ENCODE measurements at places on chromosomes 12 and 14.

GRCh38 chr14:77559381-77559780, 57.1 kb downstream of the SPTLC2 start:
- H3K36me3 ChIP-seq = peaks cover 19% of the 10 kb centered on the region
- no peaks in the 10 kb centered on the region for H3K4me1 ChIP-seq
- no peak overlapping the region for H3K4me3 ChIP-seq
- no peak overlapping the region for H3K27ac ChIP-seq

DNA sequence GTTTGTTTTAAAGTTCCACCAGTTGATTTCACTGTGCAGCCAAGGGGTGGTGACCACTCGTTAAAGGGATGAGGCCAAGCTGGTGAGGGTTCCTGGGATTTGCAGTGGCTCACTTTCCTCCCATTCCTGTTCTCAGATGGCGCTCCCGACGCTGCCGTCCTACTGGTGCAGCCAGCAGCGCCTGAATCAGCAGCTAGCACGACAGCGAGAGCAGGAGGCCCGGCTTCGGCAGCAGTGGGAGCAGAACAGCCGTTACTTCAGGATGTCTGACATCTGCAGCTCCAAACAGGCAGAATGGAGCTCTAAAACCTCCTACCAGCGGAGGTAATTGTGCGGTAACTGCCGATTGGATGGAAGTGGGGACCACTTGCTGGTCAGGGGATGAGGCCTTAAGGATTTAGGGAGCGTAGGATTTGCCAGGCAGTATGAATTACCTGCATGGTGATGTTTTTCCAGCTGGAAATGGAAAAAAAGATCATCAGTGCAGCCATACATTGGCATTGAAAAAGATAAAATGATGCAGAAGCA, 2.9 kb downstream of the TCHP start:
- H3K27ac ChIP-seq = no peak overlapping the region
- H3K4me1 ChIP-seq = peaks cover 2% of the 10 kb centered on the region
- DNase-seq = no peak
- no peak overlapping the region for H3K4me3 ChIP-seq

GRCh38 chr14:58718226-58719205, 80.8 kb downstream of the DACT1 start:
- H3K36me3 ChIP-seq = no peaks in the 10 kb centered on the region
- H3K27ac ChIP-seq = no peak overlapping the region
- DNase-seq = no peak
- no peaks in the 10 kb centered on the region for H3K4me1 ChIP-seq

- no peaks in the 10 kb centered on the region for H3K4me1 ChIP-seq
- H3K27me3 ChIP-seq = no peaks in the 10 kb centered on the region
- H3K4me3 ChIP-seq = no peak overlapping the region
- H3K27ac ChIP-seq = no peak overlapping the region
These were observed 122.5 kb downstream of the IPO8 start for GRCh38 chr12:30573145-30573544.

DNA sequence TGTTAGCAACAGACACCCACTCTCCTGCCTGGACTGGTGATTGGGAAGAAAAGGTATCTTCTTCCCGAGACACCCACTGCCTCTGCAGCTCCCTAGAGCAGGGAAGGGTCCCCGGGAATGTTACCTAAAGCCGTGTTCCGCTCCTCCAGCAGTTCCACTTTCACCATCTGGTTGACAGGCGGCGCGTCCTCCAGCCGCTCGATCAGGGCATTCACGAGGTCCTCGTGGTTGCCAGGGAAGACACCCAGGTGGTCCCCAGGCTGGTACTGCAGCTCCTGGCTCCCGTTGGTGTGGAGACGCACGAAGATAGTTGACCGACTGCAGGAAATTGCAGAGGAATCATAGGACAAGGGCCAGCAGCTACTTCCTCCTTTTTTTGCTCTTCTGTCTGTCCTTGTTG, 44.2 kb upstream of the FBXO21 start:
- no peaks in the 10 kb centered on the region for H3K4me1 ChIP-seq
- H3K27ac ChIP-seq = no peak overlapping the region
- H3K4me3 ChIP-seq = no peak overlapping the region
- no peak for DNase-seq
- no peaks in the 10 kb centered on the region for H3K27me3 ChIP-seq

DNA sequence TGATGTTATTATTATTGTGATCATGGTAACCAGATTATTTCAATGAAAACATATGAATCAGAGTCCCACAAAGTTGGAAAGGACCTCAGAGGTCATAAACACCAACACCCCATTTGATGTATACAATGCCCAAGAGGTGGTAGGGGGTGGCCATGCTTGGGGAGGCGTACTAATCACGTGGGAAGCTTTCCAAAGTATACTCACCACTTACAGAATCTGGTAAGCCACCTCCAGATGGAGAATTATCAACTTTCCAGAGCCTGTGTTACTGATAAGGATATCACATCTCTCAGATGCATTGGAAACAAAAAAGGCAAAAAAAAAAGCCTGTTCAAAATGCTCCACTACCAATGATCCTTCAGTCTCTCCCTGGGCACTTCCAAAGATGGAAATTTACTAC, 8.4 kb downstream of the DAD1 start:
- H3K27ac ChIP-seq = no peak overlapping the region
- peaks cover 15% of the 10 kb centered on the region for H3K36me3 ChIP-seq
- H3K4me3 ChIP-seq = no peak overlapping the region
- H3K27me3 ChIP-seq = no peaks in the 10 kb centered on the region

DNA sequence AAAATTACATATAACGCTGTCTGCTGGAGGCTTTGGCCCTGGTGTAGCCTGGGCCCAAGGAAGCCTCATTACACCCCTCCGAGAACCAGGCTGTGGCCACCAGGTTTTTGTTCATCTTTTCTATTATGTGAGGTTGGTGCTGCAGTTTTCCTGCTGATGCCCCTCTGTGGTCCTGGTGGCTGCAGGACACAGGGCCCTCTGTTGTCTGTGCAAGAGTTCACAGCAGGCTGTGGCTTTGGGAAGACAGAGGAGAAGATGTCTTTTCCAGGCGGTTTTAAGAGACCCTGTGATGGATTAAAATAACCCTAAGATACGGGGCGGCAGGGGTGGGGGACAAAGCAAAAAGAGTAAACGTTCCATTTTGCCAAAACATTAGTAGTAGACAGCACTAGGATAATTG, 121.5 kb downstream of the ADGRD1 start:
- H3K27me3 ChIP-seq = no peaks in the 10 kb centered on the region
- no peaks in the 10 kb centered on the region for H3K36me3 ChIP-seq
- no peak overlapping the region for H3K4me3 ChIP-seq
- no peak for DNase-seq
- no peaks in the 10 kb centered on the region for H3K4me1 ChIP-seq

- no peaks in the 10 kb centered on the region for H3K36me3 ChIP-seq
- H3K27ac ChIP-seq = peak overlapping the region; percentile 38
- peaks cover 4% of the 10 kb centered on the region for H3K4me1 ChIP-seq
- H3K27me3 ChIP-seq = no peaks in the 10 kb centered on the region
These were observed 6.5 kb downstream of the ZBTB1 start for GRCh38 chr14:64510825-64511671.

DNA sequence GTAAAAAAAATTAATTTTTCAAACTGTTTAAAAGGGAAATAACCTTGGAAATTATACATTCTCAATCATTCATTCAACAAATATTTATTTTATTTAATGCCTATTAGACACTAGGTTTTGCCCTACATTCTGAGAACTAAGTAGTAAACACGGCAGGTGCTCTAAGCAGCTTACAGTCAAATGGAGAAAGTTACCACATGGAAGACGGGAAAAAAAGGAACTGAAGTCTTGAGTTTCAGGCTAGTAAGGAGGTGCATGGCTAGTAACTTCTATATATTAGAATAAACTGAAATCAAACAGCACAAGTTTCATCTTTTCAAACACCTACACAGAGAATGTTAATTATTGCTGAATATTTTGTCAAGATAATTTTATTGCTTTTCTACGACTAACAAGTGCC, 52.9 kb downstream of the C12orf42 start:
- H3K36me3 ChIP-seq = no peaks in the 10 kb centered on the region
- H3K4me3 ChIP-seq = no peak overlapping the region
- no peak for DNase-seq

- H3K4me1 ChIP-seq = no peaks in the 10 kb centered on the region
- H3K36me3 ChIP-seq = no peaks in the 10 kb centered on the region
- DNase-seq = no peak
- no peak overlapping the region for H3K4me3 ChIP-seq
- no peaks in the 10 kb centered on the region for H3K27me3 ChIP-seq
These were observed 47.5 kb downstream of the ESR2 start for GRCh38 chr14:64246688-64247087.

DNA sequence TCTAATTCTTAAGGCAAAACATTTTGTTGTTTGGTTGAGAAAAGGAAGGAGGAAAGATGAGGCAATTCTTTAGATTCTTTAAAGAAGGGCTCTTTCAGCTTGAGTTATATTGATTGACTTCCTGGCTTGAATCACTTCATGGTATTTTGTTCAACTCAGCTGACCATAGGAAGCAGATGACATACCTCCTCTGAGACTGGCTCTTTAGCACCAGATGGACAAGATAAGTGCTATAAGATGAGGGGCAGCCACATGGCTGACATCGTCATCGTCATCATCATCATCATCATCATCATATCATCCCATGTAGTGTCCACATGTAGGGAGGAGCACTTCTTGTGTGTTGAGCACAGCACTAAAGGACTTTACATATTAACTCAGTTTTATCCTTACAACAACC, 81.3 kb downstream of the SSPN start:
- H3K27me3 ChIP-seq = no peaks in the 10 kb centered on the region
- H3K4me1 ChIP-seq = peaks cover 37% of the 10 kb centered on the region
- H3K27ac ChIP-seq = no peak overlapping the region
- H3K4me3 ChIP-seq = no peak overlapping the region

DNA sequence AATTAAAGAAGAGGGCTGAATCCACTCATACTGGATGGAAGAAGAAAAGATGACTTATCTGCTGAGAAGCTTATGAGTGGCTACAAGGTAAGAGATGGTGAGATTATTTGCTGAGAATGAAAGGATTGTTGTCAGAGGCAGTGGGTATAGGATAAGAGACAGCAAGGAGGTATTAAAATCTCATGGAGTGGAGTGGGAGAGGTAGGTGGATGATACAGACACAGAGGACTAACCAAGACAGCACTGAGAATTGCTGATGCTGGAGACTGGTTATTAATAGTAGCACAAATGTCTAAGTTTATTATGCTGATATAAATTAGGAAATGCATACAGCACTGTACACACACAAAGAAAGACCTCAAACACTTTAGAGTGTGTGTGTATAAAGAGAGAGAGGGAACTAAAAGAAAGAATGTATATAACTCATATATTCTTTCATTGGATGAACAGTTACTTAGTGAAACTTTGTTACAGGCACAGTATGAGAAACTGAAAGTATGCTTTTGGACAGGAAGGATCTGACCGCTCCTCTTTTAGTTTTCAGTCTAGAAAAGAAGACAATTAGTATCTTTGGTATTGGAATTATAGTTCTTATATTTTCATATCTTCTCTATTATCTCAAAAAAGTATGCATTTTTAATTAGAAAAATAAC, 543.1 kb downstream of the LRFN5 start:
- no peak overlapping the region for H3K4me3 ChIP-seq
- no peak overlapping the region for H3K27ac ChIP-seq
- H3K36me3 ChIP-seq = no peaks in the 10 kb centered on the region
- DNase-seq = no peak
- H3K4me1 ChIP-seq = no peaks in the 10 kb centered on the region
- no peaks in the 10 kb centered on the region for H3K27me3 ChIP-seq

- H3K27me3 ChIP-seq = no peaks in the 10 kb centered on the region
- DNase-seq = no peak
- no peak overlapping the region for H3K27ac ChIP-seq
- peaks cover 5% of the 10 kb centered on the region for H3K4me1 ChIP-seq
These were observed 24.8 kb downstream of the ATF7 start for GRCh38 chr12:53601296-53601847.

GRCh38 chr12:65854629-65855028, 30.3 kb downstream of the HMGA2 start:
- no peak for DNase-seq
- H3K4me3 ChIP-seq = no peak overlapping the region
- H3K4me1 ChIP-seq = no peaks in the 10 kb centered on the region

DNA sequence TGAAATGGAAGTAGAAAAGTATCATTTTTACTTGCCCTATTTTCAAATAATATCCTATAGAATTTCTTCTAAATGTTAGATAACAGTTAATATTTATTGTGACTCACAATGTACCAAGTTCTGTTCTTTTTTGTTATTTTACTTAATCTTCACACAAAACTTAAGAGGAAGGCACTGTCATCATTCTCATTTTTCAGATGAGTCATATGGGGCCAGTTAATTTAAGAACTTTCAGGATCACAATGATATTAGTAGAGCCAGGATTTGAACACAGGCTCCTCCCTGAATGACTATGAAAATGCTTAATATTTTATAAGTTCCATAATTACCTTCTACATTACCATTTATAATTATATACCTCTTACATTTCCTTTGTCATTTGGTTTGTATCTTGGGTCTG, 10.4 kb upstream of the TMEM260 start:
- H3K27ac ChIP-seq = no peak overlapping the region
- no peaks in the 10 kb centered on the region for H3K4me1 ChIP-seq
- no peaks in the 10 kb centered on the region for H3K27me3 ChIP-seq

- H3K27me3 ChIP-seq = no peaks in the 10 kb centered on the region
- no peak overlapping the region for H3K27ac ChIP-seq
- H3K4me1 ChIP-seq = peaks cover 5% of the 10 kb centered on the region
- DNase-seq = no peak
- peaks cover 3% of the 10 kb centered on the region for H3K36me3 ChIP-seq
These were observed 596 bp upstream of the ZBTB39 start for GRCh38 chr12:57006809-57007475.

DNA sequence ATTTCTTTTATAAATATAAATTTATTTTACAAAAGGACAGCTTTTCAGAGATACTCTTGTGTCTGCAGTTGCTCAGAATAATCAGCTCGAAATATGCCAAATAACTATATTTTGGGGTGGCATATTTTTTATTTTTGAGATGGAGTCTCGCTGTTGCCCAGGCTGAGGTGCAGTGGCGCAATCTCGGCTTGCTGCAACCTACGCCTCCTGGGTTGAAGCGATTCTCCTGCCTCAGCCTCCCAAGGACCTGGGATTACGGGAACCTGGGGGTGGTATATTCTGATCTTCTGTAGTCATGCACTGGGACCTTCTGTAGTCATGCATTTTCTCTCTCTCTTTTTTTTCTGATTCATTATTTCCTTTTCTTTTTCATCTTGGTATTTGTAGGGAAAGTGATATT, 135.0 kb upstream of the AMIGO2 start:
- H3K27me3 ChIP-seq = no peaks in the 10 kb centered on the region
- H3K27ac ChIP-seq = no peak overlapping the region
- no peaks in the 10 kb centered on the region for H3K4me1 ChIP-seq
- no peak overlapping the region for H3K4me3 ChIP-seq
- DNase-seq = no peak
- H3K36me3 ChIP-seq = no peaks in the 10 kb centered on the region

GRCh38 chr14:101019541-101019940, 116.0 kb upstream of the RTL1 start:
- H3K27ac ChIP-seq = no peak overlapping the region
- no peak overlapping the region for H3K4me3 ChIP-seq
- peaks cover 3% of the 10 kb centered on the region for H3K36me3 ChIP-seq
- peaks cover 2% of the 10 kb centered on the region for H3K27me3 ChIP-seq
- no peaks in the 10 kb centered on the region for H3K4me1 ChIP-seq

DNA sequence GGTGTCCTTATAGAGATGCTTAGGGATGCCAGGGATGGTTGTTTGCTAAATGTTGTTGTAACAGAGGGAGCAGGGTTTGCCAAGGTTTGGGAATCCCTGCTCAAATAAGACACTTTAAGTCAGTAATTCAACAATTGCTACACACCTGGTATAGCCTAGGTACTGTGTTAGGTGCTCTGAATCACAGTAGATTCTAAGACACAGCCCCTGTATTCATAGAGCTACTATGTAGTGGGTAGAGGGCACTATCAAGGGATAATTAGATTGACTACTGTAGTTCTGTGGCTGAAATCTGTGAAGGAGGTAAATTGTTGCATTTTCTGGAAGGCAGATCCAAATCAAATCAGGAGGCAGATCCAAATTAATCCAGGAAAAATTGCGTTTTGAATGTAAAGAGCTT, 149.2 kb downstream of the C12orf75 start:
- no peaks in the 10 kb centered on the region for H3K4me1 ChIP-seq
- no peak overlapping the region for H3K27ac ChIP-seq
- no peak overlapping the region for H3K4me3 ChIP-seq
- peaks cover 3% of the 10 kb centered on the region for H3K27me3 ChIP-seq
- H3K36me3 ChIP-seq = no peaks in the 10 kb centered on the region
